ENCODE measurements at places on chromosomes 2 and 18. TPM values are rescaled to one million over a fixed set of nuclear protein-coding genes. Genes with fewer than 3 reads are reported as not detected.

The ESPNL gene
- total RNA-seq: 0.58 TPM

The DSG1 gene
- not detected for total RNA-seq

The RIOK3 gene
- total RNA-seq: 83.7 TPM

The OR6B2 gene
- total RNA-seq: not detected

The NR4A2 gene
- 0.85 TPM for total RNA-seq

The IL36B gene
- not detected for total RNA-seq

The GPR35 gene
- 0.85 TPM for total RNA-seq

The CFC1 gene
- total RNA-seq: not detected

The RGPD3 gene
- total RNA-seq: 0.85 TPM

The ING5 gene
- total RNA-seq: 18.6 TPM

The NEU4 gene
- total RNA-seq: 0.28 TPM

The ST8SIA3 gene
- total RNA-seq: not detected

The POTEJ gene
- total RNA-seq: not detected

The HOXD13 gene
- not detected for total RNA-seq
